ENCODE measurements at places on chromosomes 5 and 9.

GRCh38 chr9:26181836-26182235 is 503.6 kb upstream of the TUSC1 start:
- DNase-seq, result no peak

GRCh38 chr5:44862808-44863207 is 54.1 kb downstream of the MRPS30 start:
- DNase-seq, result no peak

GRCh38 chr9:77435277-77435676 is 212.8 kb downstream of the GNA14 start:
- no peak for DNase-seq

DNA sequence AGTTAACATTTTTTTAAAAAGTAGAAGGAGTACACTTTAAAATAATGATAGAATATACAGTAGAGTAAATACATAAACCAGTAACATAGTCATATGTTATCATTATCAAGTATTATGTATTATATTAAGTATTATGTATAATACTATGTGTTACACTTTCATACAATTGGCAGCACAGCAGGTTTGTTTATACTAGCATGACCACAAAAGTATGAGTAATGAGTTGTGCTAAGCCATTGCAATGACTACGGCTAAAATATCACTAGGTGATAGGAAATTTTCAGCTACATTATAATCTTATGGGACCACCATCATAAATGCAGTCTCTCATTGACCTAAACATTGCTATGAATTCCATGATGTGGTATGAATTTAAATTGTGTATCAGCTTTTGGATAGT is 506.0 kb downstream of the HTR1A start:
- DNase-seq, result no peak

- DNase-seq, result no peak
Observed at GRCh38 chr5:80796846-80797245, 142.1 kb upstream of the DHFR start.

DNA sequence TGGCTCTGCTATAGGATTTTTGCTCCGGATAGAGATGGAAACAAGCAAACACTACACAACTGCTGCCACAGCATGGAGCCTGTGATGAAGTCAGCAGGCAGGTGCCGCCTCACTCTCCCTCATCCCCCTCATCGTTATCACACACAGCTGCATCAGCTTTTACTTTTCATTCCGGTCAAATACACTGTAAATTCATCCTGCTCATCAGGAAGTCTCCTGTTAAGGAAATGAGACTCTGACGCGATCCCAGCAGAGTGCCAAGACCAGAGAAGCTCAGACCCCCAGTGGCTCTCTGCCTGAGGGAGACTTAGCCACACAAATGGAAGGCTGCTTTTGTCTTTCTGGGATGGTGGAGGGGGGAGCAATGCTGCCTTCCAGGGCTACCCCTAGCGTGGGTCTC is 270.2 kb downstream of the ELAVL2 start:
- no peak for DNase-seq

- DNase-seq, result no peak
Observed at GRCh38 chr5:74275171-74275992, 365.1 kb downstream of the ENC1 start.

DNA sequence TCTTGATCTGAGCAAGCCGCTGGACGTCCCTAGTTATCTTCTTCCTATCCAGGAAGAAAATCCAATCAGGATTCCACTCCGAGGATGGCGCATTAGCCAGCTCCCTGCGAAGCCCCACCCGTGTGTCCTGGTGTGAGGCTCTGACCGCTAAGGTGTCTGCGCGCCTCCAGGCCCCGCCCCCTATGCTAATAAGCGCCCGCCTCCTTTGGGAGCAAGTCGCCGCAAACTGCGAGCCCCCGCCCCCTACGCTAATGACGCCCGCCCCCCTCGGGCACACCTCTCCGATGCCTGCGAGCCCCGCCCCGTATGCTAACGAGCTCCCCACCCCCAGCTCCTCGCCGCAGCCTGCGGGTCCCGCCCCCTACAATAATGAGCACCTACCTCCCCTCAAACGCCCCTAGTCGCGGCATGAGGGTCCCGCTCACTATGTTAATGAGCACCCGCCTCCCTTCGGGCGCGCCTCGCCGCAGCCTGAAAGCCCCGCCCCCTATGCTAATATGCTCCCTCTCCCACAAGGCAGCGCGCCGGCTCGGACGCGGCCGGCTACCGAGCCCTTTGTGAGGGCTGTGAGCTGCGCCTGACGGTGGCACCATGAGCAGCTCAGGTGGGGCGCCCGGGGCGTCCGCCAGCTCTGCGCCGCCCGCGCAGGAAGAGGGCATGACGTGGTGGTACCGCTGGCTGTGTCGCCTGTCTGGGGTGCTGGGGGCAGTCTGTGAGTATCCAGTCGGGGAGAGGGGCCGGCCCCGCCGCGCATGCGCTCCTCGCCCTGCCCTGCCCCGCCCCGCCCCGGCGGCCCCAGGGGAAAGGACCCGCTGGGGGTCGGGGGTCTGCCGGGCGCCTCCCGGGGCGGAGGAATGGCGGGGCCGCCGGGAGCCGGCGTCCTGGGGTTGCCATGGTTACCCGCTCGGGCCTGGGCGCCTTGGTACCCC is at the start of gene CACFD1:
TSS of gene CACFD1 (plus strand) at position 503 of the 929 bp plus-strand sequence. CDS start at position 592, 89 bp downstream.
- DNase-seq, result peak; percentile 87

All from stimulated activated CD4-positive, alpha-beta T cell treated with anti-CD3 and anti-CD28 coated beads, Interleukin-2, amount 100 ng/mL, for 48 hours (primary cell).